ENCODE measurements at places on chromosomes 5 and 9. TPM values are rescaled to one million over a fixed set of nuclear protein-coding genes. Genes with fewer than 3 reads are reported as not detected.

The SHB gene
- total RNA-seq: 27.4 TPM

The MRPS2 gene
- total RNA-seq: 42.8 TPM

The OLFML2A gene
- total RNA-seq: 1.1 TPM

The ANKRD34B gene
- not detected for total RNA-seq

The KIF2A gene
- total RNA-seq: 85.6 TPM

The CATSPER3 gene
- total RNA-seq: under 0.01 TPM

The PCDHB11 gene
- 0.65 TPM for total RNA-seq

The STXBP1 gene
- total RNA-seq: 35.3 TPM

The ZBTB5 gene
- 13.5 TPM for total RNA-seq

The RMRP gene
- 52,393 TPM for total RNA-seq

The IL13 gene
- total RNA-seq: not detected

The FAM153A gene
- total RNA-seq: not detected

The PCDHGC3 gene
- total RNA-seq: 20.5 TPM
